G401 (cell line): ENCODE measurements at places on chromosomes 5 and 9.

DNA sequence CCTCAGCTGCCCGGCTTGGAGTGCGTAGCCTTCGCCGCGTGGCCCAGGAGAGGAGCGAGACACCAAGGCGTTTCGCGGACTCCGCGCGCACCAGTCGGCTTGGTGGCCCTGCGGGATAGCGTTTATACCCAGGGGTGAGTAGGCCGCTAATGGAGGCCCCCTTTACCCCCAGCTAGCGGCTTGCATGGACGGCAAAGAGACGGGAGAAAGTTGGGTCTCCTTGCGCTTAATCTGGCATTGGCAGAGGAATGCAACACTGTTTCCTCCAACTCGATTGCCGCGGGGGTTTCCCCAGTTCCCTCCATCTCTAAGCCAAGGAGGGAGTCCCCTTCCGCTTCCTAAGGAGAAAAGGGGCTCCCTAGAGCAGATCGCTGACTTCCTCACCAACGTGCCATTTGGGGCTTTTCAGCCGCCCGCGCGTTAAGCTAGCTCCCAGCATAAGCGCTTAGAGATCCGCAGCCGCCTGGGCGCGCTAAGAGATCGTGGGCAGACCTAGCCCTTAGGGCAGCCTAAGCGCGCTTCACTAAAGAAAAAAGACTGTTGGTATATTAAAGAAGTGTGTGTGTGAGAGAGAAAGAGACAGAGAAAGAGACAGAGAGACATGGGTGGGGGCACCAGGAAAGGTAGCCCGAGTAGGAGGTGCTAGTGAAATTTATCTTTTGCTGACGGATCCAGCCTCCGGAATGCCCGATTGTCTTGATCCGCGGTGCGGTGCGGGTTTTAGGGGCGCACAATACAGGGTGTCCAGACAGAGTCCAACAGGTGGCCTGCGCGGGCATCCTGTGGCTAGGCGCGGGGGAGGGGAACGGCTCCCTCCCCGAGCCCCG is 597.9 kb upstream of the SGCD start:
- DNase-seq: no peak

DNA sequence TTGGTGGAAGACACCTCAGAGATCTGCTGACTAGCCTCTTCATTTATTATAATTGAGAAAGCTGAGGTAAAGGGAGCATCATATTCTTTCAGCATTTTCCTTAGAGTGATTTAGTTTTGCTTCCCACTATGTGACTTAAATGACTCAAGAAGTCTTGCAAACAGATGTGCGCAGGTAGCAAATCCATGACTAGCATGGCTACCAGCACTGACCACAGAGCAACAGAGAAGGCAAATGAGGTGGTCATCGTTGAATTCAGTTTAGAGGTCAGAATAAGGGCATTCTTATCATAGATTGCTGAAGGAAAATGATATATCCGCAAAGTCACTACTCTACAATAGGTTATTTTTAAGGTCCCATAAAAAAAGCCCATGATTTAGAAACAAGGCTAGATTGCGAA is 162.2 kb downstream of the PIK3R1 start:
- DNase-seq: no peak

DNA sequence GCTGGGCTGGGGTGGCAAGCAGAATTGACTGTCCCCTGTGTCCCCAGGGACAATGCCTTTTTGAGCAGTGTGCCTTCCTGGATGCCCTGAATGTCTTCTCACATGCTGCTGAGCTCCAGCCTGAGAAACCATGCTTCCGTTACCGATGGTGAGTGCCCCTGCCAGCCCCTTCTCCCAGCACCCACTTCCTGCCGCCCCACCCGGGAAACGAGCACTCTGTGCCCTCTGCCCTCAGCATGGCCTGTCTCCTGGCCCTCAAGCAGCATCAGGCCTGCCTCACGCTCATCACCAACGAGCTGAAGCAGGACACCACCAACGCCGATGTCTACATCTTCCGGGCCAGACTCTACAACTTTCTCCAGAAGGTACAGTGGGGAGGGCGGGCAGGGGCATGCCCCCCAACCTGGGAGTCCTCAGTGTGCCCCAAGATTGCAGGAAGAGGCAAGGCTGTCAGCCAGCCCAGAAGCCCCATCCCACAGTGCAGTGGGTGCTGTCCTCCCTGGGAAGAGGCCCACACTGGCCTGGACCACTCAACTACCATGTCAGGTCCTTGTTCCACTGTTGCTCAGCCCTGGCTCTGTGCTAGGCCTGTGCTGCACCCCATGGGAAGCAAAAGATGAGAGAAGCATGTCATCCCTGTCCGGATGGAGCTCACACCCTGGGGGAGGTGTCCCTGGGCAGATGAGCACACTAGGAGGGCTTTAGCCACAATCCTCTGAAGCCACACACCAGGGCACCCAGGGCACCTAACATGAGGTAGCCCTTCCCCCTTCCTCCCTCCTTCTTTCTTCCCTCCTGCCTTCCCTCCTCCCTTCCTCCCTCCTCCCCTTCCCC is 4.4 kb downstream of the TTC16 start:
- DNase-seq: no peak

DNA sequence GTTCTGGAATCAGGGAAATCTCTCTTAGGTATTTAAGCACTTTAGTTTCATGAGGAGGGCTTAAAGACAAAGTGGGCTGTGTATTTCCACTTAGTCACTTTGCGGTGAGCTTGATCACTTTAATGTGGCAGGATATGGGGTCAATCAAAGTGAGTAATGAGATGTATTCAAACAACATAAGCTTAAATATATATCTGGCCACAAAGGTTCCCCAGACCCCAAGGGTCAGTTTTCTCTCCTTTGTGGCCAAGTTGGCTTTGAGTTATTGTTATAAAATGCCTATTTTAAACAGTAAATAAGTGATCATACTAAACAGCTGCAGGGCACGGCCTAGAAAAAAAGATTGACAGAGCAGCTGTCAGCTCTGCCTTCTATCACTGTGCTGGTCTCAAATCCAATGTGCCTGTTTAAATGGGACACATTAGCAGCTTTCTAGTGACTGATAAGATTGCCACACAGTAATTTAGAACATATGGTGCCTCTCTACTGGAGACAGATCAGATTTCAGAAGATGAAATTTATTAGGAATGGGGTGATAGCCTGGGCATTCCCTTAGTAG is 363.9 kb downstream of the AGTPBP1 start:
- peak; percentile 37 for DNase-seq

DNA sequence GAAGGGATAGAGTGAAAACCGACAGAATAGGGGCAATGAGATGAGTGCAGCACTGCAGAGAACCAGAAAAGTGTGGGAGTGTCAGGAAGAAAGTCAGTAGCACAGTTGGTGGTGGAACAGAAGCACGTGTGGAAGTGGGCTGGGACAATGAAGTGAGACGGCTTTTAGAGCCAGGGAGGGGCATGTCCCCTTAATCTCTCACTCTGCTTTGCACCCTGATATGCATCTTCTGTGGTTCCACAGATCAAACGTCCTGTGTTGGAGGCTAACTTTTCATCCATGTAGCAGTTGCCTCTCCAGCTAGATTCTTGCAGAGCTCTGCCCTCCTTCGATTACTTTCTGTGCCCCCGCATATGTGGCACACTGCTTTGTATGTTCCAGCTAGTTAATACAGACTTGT is 163.6 kb downstream of the DOCK8 start:
- DNase-seq: no peak

- DNase-seq: no peak
These were observed 451.7 kb downstream of the AGTPBP1 start for GRCh38 chr9:85290019-85290418.

- peak; percentile 66 for DNase-seq
These were observed 6.1 kb downstream of the SAPCD2 start for GRCh38 chr9:137064027-137064879.

- DNase-seq: no peak
These were observed 13.8 kb downstream of the CD74 start for GRCh38 chr5:150398722-150399523.

GRCh38 chr9:86614871-86615849 is 260.9 kb upstream of the TUT7 start:
- DNase-seq: no peak
